ENCODE measurements at places on chromosomes 4 and X. TPM values are rescaled to one million over a fixed set of nuclear protein-coding genes. Genes with fewer than 3 reads are reported as not detected.

DNA sequence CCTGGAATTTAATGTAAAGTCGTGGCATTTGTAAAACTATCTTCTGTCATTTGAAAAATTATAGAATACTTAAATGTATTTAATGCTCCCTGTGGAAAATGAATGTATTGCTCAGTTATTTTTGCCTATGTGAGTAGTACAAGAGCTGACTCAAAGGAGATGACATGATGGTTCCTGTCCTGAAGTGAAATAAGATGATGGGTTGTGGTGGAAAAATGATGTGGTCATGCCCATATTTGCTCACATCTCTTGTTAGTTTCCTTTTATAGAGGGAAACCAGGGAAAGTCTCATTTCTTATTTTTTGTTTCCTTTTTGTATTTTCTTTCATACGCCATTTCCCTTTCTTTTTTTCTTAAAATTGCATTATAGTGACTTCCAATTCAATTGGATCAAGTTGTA is 23.7 kb downstream of the PLS3 start:
- DNase-seq, result no peak
- H3K36me3 ChIP-seq, result no peaks in the 10 kb centered on the region
- no peaks in the 10 kb centered on the region for H3K4me1 ChIP-seq
- no peaks in the 10 kb centered on the region for H3K27me3 ChIP-seq
- H3K27ac ChIP-seq, result no peak overlapping the region

DNA sequence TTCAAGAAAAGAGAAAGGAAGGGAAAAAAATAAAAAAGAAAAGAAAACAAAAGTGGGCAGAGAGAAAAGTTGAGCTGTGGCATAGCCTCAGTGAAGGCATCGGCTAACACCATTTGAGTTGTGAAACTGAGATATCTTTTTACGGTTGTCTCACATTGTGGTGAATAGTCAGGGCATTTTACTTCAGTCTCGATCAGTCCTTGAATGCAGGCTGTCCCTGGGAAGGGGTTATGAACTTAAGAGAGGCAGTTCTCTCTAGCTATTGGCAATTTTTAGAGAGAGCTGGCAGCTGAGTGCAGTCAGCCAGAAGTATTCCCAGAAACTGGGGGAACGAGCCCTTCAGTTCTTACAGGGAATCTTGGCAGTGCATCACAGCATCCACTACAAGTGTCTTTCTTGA is 93.5 kb upstream of the SLC6A14 start:
- H3K4me3 ChIP-seq, result no peak overlapping the region
- no peaks in the 10 kb centered on the region for H3K27me3 ChIP-seq
- H3K4me1 ChIP-seq, result no peaks in the 10 kb centered on the region
- no peaks in the 10 kb centered on the region for H3K36me3 ChIP-seq
- no peak overlapping the region for H3K27ac ChIP-seq

The ASB12 gene
- total RNA-seq, result not detected

DNA sequence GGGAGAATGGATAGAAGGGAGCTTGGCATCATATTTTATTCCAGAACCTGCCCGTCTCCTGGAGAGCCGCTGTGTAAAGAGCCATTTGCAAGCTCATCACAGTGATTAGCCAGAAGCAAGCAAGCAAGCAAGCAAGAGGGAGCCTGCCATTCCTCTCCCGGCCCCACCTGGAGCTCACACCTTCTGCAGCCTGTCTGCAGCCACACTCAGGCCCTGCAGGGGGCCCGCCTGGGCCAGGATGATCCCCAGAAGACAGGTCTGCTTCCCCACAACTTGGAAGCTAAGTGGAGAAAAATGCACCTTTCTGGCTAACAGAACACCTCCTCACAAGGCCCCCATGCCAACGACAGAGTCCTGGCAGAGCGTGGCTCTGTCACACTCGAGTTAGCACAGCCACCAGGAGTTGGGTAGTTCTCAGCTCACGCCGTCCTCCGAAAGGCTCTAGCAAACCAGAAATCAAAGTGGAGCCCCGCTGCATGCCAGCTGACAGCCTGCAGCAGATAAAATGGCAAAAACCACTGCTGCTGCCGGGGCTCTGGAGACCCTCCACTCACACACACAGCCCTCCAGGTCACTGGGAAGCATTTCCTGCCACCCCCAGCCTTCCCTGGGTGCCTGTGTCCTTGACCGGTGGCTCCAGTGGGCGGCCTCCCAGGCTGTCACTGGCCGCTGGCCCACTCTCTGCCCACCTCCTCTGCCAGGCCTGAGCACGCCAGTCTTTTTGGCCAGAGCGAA is 54.9 kb downstream of the DCTD start:
- no peaks in the 10 kb centered on the region for H3K4me1 ChIP-seq
- no peak overlapping the region for H3K27ac ChIP-seq
- no peak for DNase-seq
- H3K36me3 ChIP-seq, result no peaks in the 10 kb centered on the region
- H3K27me3 ChIP-seq, result no peaks in the 10 kb centered on the region

The CLDN22 gene
- not detected for total RNA-seq

DNA sequence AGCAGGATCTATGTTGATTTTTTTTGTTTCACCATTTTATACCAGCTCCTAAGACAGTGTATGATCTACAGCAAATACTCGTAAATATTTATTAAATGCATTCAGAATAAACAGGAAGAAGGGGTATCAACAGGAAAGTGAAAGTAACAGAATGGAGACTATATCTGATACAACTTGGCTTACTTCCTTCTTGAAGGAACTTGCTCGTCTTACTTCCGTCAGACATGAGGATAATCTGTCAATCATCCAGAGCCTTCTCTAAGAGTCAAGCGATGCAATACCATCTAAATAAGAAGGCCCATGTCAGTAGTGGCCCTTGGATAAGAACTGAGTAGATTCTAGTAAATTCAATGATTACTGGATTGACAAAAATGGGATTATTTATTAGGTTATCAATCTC is 84.2 kb downstream of the CAMK2D start:
- DNase-seq, result peak; percentile 34
- peaks cover 28% of the 10 kb centered on the region for H3K4me1 ChIP-seq
- peak overlapping the region; percentile 10 for H3K27ac ChIP-seq
- H3K27me3 ChIP-seq, result no peaks in the 10 kb centered on the region
- H3K36me3 ChIP-seq, result no peaks in the 10 kb centered on the region
- H3K4me3 ChIP-seq, result peak overlapping the region; percentile 2

DNA sequence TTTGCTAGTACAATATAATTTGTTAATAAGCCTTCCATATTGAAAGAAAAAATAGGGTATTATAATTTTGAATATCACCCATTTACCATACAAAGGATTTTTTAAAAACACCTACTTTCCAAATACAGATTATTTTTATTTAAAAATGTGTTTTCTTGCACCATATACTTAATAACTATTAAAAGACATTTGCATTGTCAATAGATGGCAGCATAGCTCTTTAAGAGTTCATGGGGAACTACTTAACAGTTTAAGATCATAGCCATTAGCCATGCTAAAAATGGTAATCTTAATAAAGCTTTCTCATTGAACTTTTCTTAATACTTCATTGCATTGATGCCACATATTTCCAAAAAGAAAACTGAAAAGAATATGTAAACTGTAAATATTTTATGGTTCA is 1995.9 kb downstream of the C4orf33 start:
- no peak overlapping the region for H3K27ac ChIP-seq
- no peaks in the 10 kb centered on the region for H3K4me1 ChIP-seq
- no peaks in the 10 kb centered on the region for H3K36me3 ChIP-seq
- H3K27me3 ChIP-seq, result no peaks in the 10 kb centered on the region

- H3K4me3 ChIP-seq, result no peak overlapping the region
- H3K27me3 ChIP-seq, result no peaks in the 10 kb centered on the region
- no peaks in the 10 kb centered on the region for H3K36me3 ChIP-seq
- H3K4me1 ChIP-seq, result no peaks in the 10 kb centered on the region
- H3K27ac ChIP-seq, result no peak overlapping the region
- no peak for DNase-seq
Measured at GRCh38 chrX:64570204-64570603, 175.0 kb upstream of the MTMR8 start.

The UGT2A1 gene
- not detected for total RNA-seq
